Suppressor macrophage (primary cell): ENCODE measurements at places on chromosomes 7 and 10.

DNA sequence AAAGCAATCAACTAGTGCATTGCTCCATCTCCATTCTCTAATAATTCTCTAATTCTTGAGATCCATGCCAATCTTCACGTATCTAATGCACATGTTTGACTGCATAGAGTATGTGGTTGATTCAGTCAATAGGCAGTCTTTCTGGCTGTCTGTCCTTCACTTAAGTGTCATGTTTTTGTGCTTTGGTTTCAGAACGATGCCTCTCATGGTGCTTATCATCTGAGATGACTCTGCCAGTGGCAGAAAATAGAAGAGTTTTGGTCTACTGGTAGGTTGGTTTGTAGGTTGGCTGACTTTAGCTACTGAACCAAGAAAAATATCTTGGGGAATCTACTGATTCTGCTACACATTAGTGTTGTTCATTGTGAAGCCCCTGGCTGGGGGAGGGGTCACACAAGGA is 364.2 kb downstream of the SFMBT2 start:
- no peak for DNase-seq

GRCh38 chr7:74068378-74069085 is 15.1 kb upstream of the LIMK1 start:
- DNase-seq: no peak

DNA sequence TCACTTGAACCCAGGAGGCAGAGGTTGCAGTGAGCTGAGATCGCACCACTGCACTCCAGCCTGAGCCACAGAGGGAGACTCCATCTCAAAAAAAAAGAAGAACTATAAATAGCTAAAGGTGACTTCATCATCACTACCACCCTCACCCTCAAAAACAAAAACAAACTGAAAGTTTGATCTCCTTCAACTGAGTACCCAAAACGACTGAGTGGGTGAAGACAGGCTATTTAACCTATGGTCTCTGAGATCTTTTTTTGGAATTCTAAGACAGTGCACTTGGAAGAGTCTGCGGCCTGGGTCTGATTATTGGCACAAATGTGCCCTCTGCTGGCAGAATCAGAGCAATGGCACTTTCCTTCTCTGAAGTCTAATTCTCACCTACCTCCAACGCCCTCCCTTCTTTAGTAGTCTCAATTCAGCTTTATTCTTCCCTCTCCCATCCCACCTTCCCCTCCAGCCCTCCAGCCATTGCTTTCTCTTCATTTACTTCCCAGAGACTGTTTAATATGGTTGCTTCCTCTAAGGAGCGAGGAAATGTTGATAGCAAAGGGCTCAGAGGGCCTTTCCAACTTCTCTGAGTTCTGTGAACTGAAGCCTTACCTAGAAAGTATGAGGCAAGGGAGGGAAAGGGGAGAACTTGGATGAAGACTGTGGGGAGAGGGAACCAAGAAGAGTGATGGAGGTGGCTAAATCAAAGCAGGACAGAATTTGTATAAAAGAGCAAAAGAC is 2.9 kb upstream of the MYOZ1 start:
- DNase-seq: peak; percentile 84

- DNase-seq: no peak
These were observed 2.0 kb upstream of the NRAP start for GRCh38 chr10:113665806-113666354.

- no peak for DNase-seq
These were observed 16.3 kb downstream of the CASD1 start for GRCh38 chr7:94525923-94526322.

DNA sequence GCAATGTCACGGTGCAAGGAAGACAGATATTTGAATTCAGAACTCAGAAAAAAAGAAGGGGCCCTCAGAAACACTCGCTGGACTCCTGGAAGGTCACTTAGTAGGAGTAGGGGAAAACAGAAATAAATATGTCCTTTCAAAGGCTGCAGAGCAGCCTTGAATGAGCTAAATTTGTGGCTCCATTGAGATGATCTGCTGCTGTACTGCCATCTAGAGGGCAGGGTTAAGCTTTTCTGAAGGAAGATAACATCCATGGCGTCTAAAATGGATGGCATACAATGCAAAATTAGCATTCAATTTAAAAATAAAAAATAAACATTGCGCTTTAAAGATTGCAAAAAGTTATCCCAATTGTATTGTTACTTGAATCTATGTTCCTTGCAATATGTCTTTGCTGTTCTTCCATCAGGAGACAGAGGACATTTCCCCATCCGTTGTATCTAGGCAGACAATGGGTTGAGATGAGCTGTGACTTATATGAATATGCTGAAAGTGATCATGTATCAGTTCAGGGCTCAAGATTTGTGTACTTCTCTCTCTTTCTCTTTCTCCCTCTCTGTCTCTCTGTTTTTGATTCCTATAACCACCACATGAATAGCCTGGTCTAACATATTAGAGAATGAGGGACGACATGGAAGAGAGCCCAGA is 642.2 kb downstream of the SH2D4B start:
- peak; percentile 39 for DNase-seq

- DNase-seq: no peak
These were observed at the start of gene WNT16 for GRCh38 chr7:121328508-121329190. Gene WNT16 (plus strand): TSS chr7:121329000. CDS start chr7:121329293, 293 bp downstream.

GRCh38 chr10:72316386-72316700 is 38.4 kb downstream of the DNAJB12 start:
- DNase-seq: peak; percentile 50

GRCh38 chr7:155710031-155710430 is 65.6 kb downstream of the RBM33 start:
- no peak for DNase-seq

GRCh38 chr7:130384371-130384801 is 4.1 kb downstream of the CPA1 start:
- peak; percentile 40 for DNase-seq

DNA sequence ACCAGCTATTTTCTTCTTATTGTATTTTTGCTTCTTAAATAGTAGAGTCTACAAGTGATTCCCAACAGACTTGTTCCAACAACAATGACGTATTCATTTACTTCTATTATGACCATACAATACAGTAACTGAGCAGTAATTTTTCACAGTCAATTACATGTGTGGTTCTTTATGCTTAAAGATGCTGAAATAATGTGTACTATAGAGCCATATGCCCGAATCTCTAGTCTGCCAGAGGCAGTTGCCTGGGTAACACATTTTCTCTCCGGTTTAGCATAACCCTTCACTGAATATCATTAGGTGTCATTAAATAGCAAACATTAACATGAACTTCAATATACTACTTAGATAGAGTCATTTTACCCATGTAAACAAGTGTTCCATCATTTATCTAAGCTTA is 75.0 kb downstream of the SLC25A13 start:
- DNase-seq: no peak

- no peak for DNase-seq
These were observed 1.3 kb upstream of the CCDC136 start for GRCh38 chr7:128790315-128791041.

DNA sequence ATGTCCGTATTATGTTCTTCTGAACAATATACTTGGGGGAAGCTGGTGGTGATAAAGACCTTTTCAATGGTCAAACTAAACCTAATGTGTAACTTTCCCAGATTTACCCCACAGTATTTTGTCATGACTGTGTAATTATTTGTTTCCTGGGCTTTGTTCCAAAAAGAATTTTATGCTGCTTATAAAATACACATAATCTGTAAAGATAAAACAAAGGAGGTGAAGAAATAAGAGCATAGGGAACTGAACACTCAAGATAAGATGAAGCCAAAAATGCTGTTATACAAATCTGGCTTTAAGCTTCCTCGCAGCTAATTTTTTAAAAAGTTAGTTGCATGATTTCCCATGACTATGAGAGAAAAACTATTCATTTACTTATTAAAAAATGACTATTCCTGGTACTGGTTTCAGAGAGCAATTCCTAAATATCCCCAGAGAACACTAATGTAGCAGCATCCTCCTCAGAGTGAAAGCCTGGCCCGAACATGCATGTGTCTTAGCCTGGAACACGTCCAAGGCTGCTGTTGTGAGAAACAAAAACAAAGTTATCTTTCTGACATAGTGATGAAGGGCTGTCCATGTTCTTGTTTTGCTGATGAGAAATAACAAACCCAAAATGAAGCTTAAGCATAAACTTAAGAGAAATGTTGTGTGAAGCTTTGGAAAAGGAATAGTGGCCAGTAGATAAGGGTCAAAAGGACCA is 33.9 kb downstream of the MALSU1 start:
- DNase-seq: no peak

DNA sequence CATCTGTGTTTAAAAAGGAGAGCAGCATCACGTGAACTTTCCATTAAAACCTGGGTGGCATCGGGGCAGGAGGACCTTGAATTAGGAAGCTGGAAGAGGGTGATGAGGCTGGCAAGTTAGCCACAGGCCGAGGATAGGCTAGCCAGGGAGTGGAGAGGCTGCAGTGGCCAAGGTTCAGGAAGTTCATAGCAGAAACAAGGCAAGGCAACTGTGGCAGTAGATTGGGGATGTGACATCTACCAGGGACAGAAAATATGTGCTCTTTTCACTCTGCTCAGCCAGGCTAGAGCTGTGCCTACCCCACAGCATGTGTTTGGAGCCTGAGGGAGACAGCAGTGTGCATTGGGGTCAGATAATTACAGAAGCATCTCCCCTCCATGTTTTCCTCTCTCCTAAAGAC is 2.2 kb upstream of the INPP5F start:
- peak; percentile 45 for DNase-seq

GRCh38 chr7:31873816-31874597 is 187.0 kb downstream of the PPP1R17 start:
- no peak for DNase-seq

DNA sequence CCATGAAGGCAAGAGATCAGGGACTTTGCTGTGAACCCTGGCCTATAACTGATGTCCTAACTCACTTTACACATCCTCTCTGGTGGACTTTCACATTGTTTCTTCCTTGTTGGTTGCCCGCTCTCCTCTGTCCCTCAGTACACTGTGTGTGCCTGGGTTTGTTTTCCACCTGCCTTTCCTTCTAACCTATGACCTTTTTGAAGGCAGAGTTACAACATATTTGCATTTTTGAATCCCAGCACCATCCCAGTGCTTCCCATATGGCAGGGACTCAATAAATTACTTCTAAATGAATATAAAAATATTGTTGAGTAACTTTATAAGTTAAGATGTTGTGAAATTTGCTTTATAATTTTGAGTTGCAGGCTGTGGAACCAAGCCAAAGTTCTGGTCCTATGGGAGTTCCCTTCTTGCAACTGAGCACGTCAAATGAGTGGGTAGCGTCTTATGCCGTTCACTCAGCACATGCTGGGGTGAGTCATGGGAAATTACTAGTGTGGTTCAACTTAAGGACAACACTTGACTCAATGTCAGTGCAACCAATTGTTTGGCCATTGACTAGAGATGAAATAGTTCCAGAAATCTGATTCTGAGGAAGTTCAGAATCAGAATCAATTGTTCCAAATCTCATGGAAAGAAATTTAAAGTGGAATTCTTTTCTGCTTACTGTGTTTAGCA is 250.9 kb downstream of the TWIST1 start:
- peak; percentile 88 for DNase-seq

GRCh38 chr10:104344219-104344618 is 6.0 kb upstream of the ITPRIP start:
- no peak for DNase-seq

DNA sequence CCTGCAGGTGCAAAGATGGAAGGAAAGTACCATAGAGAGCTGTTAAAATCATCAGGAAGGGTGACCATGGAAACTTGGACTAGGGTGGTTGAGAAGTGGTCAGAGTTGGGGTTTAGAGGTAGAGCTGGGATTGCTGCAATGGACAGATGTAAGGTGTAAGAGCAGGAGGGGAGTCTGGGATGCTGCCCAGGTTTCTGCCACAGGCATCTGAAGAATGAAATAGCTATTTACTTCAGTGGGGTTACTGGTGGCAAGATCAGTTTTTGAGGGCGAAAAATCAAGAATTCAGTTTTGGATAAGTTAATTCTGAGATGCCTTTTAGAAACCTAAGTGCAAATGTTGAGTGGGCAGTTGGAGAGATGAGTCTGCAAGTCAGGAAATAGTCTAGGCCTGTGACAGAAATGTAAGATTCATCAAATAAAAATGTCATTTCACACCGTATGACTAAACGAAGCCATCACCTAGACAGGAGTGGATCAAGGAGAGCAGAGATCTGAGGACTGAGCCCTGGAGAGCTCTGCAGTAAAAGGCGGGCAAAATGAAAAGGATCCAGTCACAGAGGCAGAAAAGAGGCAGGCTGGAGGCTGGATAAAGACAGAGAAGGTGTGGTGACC is 22.7 kb upstream of the TOMM7 start:
- DNase-seq: no peak

DNA sequence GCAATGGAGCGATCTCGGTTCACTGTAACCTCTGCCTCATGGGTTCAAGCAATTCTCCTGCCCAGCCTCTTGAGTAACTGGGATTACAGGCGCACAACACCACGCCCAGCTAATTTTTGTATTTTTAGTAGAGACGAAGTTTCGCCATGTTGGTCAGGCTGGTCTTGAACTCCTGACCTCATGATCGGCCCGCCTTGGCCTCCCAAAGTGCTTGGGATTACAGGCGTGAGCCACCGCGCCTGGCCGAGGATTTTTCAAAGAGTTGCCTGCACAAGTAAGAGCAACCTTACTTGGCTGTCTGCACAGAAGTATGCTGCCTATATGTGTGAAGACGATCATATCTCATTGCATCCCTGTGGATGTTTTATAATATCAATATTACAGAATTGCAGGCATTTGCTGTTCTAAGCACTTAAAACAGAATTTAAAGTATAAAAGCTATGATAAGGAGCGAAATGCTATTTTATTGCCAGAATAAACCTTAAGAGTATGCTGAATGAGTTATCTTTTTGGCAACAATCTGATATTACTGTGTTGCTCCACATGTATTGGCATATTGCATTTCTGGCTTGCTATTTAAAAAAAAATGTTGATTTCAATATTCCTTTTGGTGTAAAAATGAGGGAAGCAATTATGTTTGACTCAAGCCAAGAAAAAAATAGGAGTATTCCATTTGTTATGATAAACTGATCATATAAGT is 379.4 kb upstream of the SEMA3D start:
- DNase-seq: no peak

DNA sequence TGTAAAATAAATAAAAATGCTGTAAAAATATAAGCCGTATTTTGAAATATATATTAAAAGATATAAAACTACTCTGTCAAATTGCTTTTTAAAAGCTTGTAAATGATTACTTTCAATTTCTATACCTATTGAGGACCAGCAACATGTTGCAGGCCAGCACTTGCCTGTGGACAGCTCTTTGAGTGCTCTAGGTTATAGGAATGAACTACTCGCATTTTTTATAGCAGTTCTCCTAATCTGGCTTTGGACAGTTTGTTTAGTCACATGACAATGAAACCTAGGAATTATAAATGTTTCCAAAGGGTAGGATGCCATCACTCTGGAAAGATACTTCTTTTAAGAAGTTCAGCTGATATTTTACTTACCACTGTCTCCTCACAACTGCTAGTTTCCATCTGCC is 117.7 kb upstream of the PTPRZ1 start:
- no peak for DNase-seq

DNA sequence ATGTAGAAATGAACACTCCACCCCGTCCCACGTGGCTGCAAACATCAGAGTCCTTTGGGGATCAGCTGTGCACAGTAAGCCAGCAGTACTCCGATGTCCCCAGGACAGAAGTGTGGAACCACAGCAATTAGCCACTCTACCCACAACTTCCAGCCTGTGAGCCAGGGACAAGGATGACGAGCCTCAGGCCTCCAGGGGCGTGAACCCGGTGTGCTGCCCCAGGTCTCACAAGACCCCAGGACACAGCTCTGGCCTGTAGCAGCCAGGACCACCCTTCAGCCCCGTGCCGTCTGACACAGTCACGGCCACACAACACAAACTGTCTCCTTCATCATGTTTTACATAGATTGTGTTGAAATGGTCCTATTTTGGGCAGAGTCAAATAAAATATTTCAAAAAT is 113.0 kb upstream of the DIP2C start:
- no peak for DNase-seq
